Activated CD4-positive, alpha-beta T cell treated with anti-CD3 and anti-CD28 coated beads, Interleukin-10, Interleukin-2, amounts not matched to agents 100 ng/mL and 50 ng/mL, durations not matched to agents 16 hours and 8 hours (primary cell): ENCODE measurements at places on chromosomes 5 and 9.

DNA sequence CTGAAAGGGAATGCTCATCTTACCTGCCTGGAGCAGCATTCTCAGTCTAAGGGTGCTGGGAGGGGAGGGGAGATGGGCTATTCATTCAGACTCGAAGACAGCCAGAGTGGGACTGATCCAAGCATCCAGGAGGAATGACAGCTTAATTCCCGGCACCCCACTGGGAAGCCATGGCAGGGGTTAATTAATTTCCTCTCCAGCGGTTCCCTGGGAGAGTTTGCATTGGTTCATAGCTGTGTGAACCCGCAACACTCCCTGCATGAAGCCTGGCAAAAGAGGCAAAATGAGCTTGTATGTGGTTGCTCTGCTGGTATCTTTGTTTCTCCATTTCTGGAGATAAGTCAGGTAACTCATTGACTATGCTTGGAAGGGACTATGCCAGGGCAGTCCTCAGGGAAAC, 401.0 kb upstream of the SLC24A2 start:
- no peak for DNase-seq

GRCh38 chr5:142913728-142914338, 143.7 kb downstream of the ARHGAP26 start:
- no peak for DNase-seq

- no peak for DNase-seq
Observed at GRCh38 chr9:34203275-34203991, 24.6 kb downstream of the UBAP1 start.

DNA sequence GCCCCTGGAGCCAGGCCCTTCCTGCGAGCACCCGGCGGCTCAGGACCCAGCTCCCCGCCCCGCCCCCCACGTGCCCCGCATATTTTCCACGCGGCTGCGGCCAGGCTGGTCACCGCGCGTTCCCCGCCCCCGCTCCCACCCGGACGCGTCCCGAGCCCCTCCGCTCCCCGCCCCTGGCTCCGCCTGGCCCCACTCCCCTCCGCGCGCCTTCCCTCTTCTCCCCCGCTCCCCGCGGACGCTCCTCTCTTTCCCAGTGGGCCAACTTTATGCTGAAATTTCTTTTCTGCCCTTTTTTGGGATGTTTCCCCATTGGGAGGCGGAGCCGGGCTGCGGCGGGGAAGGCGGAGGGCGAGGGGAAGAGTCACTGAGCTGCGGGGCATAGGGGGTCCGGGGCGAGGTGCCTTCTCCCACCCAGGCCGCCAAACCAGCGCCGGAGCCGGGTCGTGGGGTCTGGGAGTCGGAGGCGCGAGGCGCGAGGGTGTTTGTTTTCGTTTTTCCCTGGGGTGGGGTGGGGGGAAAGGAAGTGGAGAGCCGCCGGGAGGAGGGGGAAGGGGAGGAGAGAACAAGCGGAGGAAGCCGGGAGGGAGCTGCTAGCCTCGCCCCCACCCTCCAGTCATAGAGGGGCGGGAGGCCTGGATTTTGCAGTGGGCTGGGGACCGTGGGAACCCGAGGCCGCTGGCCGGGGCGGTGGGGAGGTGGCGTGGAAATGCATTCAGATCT, 1.0 kb upstream of the TPM2 start:
- peak; percentile 19 for DNase-seq

GRCh38 chr9:124190761-124191160, 67.0 kb upstream of the NEK6 start:
- DNase-seq, result no peak

DNA sequence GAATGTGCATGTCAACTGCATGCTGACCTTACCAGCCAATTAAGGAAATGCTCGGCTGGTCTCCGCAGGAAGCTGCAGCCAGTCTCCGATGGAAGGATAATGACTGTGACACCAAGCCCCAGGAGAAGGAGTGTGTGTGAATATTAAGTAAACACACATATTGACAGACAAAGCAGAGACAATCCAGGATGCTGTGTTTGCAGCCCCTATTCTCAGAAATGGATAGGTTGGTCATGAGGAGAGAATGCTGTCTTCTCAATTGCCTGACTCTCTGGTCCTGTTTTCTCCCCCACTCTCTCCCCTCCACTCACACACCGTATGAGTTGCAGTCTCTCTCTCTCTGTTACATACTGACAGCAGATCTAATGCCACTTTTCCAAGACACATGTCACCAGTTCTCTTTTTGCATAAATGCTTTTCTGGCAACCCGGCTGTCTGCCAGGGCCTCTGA, 85.7 kb downstream of the EPB41L4A start:
- no peak for DNase-seq

DNA sequence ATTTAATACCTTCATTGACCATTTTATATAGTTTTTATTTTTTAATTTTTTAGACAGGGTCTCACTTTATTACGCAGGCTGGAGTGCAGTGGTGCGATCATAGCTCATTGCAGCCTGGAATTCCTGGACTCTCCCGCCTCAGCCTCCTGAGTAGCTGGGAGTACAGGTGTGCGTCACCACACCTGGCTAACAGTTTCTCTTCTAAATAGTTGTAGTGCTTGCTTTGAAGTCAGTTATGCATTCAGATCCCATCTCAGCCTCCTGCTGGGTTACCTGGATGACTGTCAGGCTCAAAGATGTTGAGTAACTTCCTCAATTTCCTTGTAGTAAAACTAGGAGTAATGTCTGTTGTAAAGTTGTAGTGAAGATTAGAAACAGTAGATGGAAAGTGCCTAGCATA, 21.4 kb downstream of the SNX18 start:
- no peak for DNase-seq

DNA sequence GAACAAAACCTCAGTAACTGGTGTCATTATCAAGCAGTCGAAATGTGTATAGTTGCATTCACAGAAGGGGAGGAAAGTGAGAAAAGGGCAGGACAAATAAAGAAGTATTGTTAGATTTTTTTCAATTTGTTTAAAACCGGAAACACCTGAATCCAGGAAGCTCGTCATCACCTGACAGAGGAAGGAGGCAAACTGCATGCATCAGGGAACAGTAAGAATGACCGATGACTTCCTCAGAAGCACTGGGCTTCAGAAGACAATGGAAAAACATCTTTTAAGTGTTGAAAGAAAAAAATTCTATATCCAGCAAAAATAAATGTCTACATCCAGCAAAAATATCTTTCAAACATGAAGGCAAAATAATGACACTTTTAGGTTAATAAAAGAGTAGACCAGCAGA, 29.5 kb downstream of the PLEKHG4B start:
- no peak for DNase-seq

DNA sequence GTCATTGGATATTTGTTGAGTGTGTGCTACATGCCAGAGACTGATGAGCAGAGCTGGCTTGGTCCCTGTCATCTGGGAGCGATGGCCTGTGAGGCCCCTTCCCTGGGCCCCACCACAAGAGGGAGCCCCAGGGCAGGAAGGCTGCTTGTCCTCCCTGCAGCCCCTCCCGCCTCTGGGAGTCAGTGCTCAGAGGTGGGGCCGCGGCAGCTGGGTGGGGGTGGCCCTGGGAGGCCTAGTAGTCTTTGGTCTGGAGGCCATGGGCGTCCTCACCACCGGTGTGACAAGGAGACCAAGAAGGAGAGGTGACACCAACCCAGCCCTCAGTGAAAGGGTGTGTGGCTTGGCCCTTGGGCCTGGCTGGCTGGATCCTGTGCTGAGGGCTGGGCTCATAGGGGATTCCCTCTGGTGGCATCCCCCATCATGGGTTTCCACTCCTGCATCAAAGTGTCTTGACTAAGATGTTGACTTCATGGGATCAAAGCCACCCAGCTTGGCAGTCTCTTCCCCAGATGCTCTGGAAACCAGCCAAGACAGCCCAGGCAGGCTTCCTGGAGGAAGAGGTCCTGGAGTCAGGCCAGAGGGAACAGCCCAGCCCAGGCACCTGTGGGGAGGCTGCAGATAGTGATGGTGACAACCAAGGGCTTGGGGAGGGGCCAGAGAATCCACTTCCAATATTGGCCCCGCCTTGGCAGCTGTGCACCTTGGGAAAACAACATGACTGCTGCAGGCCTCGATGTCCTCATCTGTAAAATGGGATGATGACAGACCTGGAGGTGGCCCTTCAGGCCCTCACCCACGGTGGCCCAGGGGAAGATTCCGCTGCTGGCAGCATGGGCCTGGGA, 166.7 kb downstream of the GAPVD1 start:
- peak; percentile 56 for DNase-seq

- no peak for DNase-seq
Observed at GRCh38 chr5:66849803-66850202, 253.6 kb downstream of the MAST4 start.

DNA sequence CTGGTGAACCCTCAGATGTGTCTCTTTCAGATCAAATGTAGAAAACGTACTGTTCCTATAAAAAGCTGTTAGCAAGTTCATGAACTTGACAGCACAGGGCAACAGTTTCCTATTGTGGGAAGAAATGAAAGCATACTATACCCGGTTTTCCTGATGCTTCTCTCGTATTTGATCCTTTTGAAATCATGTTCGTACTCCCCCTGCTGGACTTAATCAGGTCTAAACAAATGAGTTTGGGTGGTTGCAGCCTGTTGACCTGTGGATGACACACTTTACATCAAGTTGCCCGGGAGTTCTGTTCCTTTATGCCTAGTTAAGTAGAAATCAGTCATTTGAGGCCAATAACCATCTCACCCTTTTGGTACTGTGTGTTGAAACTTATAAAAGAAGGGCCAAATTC, 1992.3 kb downstream of the MAT2B start:
- DNase-seq, result no peak

- no peak for DNase-seq
Observed at GRCh38 chr5:134455466-134455865, 43.8 kb upstream of the CDKN2AIPNL start.

GRCh38 chr5:21665524-21665923, 1187.6 kb downstream of the CDH12 start:
- no peak for DNase-seq

- no peak for DNase-seq
Observed at GRCh38 chr9:16268067-16268881, 602.2 kb downstream of the BNC2 start.

- no peak for DNase-seq
Observed at GRCh38 chr5:89293810-89294209, 410.8 kb upstream of the MEF2C start.

- no peak for DNase-seq
Observed at GRCh38 chr9:15889555-15889954, 336.7 kb downstream of the CCDC171 start.

DNA sequence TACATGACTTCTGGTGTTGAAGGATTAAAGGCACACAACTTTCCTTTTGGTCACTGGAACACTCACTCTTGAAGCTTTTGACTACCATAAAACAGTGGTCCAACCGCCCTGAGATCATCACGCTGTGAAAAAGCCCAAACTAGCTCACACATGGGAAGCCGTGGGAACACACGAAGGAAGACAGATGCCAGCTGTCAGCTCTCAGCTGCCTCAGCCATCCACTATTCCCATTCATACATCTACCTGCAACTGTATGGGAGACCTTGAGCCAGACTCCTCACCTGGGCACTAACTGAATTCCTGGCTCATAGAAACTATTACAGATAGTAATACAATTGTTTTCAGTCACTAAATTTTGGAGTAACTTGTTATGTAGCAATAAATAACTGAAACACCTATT, 246.1 kb downstream of the MSX2 start:
- no peak for DNase-seq
